ENCODE measurements at places on chromosomes 7 and 10.

DNA sequence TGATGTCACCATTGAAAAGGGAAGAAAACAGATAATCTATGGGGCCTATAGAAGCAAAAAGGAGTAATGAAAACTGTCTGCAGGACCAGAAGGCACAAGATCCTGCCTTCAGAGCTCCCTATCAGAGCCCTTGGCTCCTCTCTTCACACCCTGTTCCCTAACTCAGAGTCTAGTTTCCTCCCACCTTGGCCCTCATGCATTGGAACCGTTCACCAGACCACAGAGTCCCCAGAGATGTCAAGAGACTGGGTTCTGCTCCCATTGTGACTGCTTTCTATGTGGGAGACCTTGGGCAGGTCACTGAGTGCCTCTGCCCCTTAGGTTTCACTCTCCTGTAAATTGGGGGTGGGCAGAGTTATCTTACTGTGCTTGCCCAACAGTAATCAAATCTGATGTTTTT, 80.1 kb upstream of the RPA3 start:
- DNase-seq = no peak

GRCh38 chr7:2980401-2981102, 63.1 kb downstream of the CARD11 start:
- DNase-seq = no peak

DNA sequence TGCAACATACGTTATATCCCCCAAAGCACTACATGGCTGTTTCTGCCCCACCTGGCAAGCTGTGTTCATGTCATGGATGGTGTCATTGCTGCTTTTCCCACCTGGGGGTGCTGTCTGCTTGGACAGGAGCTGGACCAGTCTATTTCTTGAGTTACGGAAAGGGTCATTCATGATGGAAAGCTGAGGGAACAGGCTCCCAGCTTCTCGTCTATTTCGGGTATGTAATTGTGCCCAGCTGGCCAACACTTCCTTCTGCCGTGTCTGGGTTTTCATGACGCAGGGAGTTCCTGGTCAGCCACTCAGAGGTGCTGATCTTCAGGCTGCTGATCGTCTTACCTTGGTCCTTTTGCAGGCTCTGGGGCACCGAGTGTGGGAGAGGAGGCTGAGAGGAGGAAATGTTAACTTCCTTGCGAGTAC, 8.6 kb downstream of the BTBD16 start:
- DNase-seq = no peak

GRCh38 chr10:97689559-97690020, 2.5 kb upstream of the AVPI1 start:
- DNase-seq = no peak

- no peak for DNase-seq
Observed at GRCh38 chr10:114388275-114388674, 16.0 kb downstream of the AFAP1L2 start.

DNA sequence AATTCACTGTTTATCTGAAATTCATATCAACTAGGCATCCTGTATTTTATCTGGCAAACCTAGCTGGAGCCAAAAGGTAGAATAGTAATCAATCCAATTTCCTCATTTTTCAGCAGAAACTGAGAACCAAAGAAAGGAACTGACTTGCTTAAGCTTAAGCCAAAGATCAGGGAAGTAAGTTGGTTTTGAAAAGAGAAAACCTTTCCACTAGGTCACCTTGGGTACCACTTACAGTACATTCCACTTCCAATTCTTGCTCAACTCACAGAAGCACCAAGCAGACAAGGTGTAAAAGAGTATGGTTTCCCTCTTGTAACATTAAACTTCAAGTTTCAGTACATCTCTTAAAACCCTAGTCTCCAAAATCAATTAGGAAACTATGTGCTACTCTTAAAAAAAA, 79.6 kb downstream of the ZFAND4 start:
- no peak for DNase-seq

- no peak for DNase-seq
Observed at GRCh38 chr10:11539191-11539868, 72.1 kb downstream of the USP6NL start.

GRCh38 chr10:30536578-30536977, 93.0 kb downstream of the LYZL2 start:
- no peak for DNase-seq

GRCh38 chr10:50624413-50624865, 683 bp upstream of the SGMS1 start:
- peak; percentile 93 for DNase-seq

DNA sequence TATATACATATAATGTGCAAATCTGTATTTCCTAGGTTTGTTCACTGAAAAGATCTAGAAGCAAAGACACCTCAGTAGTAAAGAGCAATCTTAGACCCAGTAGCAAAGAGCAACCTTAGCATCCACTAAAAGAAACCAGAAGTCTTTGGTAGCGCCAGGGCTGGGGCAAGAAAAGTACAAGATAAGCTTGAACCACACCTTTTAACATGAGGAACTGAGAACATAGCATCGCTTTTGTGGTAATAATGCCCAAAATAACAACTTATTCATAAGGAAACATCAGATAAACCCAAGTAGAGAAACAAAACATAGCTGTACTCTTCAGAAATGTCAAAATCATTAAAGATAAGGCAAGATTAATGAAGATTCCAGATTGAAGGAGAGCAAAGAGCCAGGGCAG, 173.4 kb downstream of the IMMP2L start:
- no peak for DNase-seq

DNA sequence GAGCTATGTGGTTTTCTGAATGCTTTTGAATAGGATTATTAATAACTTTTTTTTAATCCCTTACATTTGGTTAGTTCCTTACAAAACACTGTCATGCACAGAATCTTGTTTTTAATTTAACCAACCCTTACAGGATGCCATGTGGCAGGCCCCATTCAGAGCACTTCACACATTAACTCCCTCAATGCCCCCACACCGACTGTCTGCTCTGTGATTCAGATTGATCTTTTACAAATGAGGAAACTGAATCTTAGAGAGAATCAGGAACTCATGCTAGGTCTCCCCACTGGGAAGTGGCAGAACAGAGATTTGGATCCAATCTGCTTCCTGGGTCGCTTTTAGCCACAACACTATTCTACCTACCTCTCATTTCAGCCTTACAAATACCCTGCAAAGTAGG, 195.8 kb upstream of the NPVF start:
- DNase-seq = no peak

DNA sequence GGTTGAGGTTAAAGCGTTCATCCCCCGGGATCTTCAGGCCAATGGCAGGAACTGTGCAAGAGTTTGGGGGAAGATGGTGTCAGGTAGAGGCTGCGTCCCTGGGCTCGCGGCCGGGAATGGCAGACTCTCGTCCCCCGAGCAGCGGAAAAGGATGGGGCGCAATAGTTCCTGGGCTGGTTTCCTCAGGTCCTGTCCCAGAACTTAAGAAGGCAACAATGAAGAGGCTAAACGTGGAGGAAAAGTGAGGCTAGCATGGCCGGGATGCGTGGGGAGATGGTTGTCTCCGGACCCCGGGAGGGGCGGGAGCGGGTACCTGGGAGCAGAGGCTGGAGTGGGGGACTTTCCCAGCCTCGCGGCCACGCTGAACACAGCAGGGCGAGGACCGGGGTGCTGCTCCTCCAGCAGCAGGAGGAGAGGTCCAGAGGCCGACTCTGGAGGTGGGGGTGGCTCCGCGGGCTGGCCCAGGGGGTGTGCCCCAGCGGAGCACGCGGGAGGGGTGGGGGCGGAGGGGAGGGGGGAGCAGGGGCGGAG, 882 bp downstream of the IRF5 start:
- no peak for DNase-seq

DNA sequence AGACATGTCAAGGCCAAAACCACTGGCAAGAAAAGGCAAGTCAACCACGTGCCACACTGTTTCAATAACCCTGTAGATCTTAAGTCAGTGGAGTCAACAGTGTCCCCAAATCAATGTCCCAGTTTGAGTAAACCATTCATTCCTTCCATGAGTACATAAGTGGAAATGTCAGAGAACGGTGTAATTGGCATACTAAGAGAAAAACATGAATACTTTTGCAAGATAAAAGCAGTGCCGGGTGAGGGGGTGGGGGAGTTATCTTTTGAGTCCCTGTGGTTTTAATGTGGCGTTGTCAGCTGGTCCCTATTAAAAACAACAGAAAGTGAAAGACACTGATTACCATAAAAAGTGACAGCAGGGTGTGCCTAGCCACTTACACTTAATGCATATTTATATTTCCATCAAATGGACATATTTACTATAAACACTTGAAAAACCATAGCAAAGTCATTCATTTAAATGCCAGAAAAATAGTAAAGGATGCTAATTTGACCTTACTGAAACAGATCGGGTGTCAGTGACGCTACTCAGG, 37.8 kb downstream of the RSU1 start:
- peak; percentile 48 for DNase-seq
